ENCODE measurements at places on chromosomes 1 and 21. TPM values are rescaled to one million over a fixed set of nuclear protein-coding genes. Genes with fewer than 3 reads are reported as not detected.
A peak's percentile ranks its signal among the peaks of the same experiment; 100 is the strongest.

- H3K27me3 ChIP-seq, result no peaks in the 10 kb centered on the region
- H3K4me1 ChIP-seq, result no peaks in the 10 kb centered on the region
These were observed 425.3 kb downstream of the NPHP4 start for GRCh38 chr1:5566924-5567323.

GRCh38 chr1:88302843-88303486, 381.1 kb upstream of the PKN2 start:
- no peak overlapping the region for H3K27ac ChIP-seq
- H3K36me3 ChIP-seq, result no peaks in the 10 kb centered on the region
- no peaks in the 10 kb centered on the region for H3K4me1 ChIP-seq
- DNase-seq, result no peak
- no peak overlapping the region for H3K4me3 ChIP-seq
- no peaks in the 10 kb centered on the region for H3K27me3 ChIP-seq

Gene ZC3H12A
- total RNA-seq, result 5.8 TPM

GRCh38 chr21:35963920-35964451, 96.3 kb downstream of the SETD4 start:
- H3K36me3 ChIP-seq, result no peaks in the 10 kb centered on the region
- H3K4me1 ChIP-seq, result no peaks in the 10 kb centered on the region
- DNase-seq, result no peak
- H3K27ac ChIP-seq, result no peak overlapping the region

Gene UMODL1
- total RNA-seq, result not detected

- H3K4me1 ChIP-seq, result peaks cover 14% of the 10 kb centered on the region
- H3K36me3 ChIP-seq, result no peaks in the 10 kb centered on the region
- H3K27me3 ChIP-seq, result no peaks in the 10 kb centered on the region
- DNase-seq, result no peak
- H3K27ac ChIP-seq, result no peak overlapping the region
These were observed 168.7 kb downstream of the RUNX1 start for GRCh38 chr21:34880401-34880800.

Gene PALMD
- 35.3 TPM for total RNA-seq

- no peak overlapping the region for H3K4me3 ChIP-seq
- H3K27ac ChIP-seq, result peak overlapping the region; percentile 54
- no peaks in the 10 kb centered on the region for H3K36me3 ChIP-seq
- peak; percentile 68 for DNase-seq
These were observed 8.2 kb downstream of the UQCRHL start for GRCh38 chr1:15799004-15799867.

Gene MFAP2
- total RNA-seq, result 4.5 TPM

DNA sequence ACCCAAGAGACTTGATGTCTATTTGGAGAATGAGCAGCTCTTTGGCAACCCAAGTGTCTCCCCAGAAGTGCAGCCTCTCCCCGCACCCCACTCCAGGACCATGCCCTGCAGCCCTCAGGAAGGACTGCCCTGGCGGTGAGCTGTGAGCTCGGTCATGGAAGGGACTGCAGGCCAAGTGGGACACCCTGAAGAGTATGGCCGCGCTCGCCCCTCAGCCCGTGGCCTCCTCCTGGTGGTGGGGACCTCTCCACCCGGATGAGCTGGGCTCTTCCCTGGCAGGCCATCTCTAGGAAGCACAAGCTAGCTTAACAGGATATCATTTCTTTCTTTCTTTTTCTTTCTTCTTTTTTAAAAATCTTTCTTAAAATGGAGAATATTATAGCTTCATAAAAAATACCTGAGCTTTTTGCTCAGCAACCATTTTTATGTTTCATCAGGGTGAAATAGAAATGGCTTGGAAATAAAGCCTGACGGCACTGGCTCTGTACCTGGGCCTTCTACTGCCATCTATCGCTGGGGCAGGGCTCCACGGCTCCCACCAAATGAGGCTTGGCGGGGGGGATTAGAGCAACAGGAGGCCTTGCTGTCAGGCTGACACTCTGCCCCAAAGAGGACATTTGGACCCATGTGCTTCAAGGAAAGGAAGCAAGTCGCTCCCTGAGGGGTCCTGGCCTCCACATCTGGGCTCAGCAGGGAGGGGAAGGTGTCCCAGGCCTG, 296.2 kb upstream of the VAMP3 start:
- no peak for DNase-seq
- H3K4me1 ChIP-seq, result no peaks in the 10 kb centered on the region
- no peaks in the 10 kb centered on the region for H3K27me3 ChIP-seq
- H3K27ac ChIP-seq, result no peak overlapping the region

- no peaks in the 10 kb centered on the region for H3K36me3 ChIP-seq
- peak overlapping the region; percentile 75 for H3K4me3 ChIP-seq
- no peaks in the 10 kb centered on the region for H3K27me3 ChIP-seq
- no peak for DNase-seq
These were observed 1.6 kb downstream of the COG2 start for GRCh38 chr1:230643908-230644307.

DNA sequence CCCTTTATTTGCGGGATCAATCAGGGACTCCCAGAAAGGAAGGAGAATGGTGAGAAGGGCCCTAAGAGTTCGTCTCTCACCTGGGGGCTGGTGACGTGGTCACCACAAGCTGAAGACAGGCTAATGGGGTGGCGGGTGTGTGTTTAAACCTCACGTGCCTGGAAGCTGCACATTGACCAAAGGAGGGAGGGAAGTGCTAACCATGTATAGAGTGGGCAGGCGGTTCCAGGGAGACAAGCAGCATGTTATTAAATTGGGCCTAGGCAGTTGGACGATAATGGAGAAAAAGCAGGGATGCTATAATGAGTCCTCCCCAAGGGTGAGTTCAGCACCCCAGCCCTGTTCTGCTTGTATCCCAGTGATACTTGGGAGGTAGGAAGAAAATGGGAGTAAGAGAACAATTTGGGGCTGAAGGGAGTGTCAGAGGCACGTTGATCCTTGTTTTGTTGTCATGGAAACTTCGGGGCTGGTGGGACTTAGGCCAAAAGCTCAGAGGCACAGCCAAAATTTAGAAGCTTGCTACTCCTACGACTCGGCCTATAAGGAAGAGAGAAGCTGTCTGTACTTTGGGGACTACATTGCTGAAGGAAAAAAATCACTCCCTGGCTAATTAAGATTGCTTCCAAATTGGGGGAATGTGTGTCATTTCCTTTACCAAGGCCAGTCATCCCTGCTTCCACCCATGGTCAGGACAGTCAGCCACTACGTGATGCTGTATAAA, 33.2 kb upstream of the EPHA8 start:
- H3K36me3 ChIP-seq, result peaks cover 2% of the 10 kb centered on the region
- H3K27me3 ChIP-seq, result no peaks in the 10 kb centered on the region
- H3K4me1 ChIP-seq, result no peaks in the 10 kb centered on the region
- no peak for DNase-seq

DNA sequence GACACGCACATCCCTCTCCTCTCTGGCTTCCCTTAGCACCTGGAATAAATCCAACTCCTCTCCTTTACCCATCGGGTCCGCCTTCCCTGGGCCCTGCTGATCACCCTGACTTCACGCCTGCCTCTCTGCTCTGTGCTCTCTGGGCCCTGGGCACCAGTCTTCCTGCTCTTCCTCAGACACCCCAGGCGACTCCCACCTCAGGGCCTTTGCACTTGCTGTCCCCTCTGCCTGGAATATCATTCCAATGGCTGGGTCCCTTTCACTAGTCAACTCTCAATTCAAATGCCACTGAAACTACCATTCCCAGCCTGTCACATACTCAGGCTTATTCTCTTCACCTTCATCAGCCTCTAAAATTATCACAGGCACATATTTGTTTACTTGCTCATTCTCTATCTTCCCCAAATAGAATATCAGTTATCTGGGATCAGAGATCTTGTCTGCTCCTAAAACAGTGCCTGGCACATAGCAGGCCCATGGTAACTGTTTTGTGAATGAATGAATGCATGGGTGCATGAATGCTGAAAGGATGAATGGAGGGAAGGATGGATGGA, 27.2 kb upstream of the SELENON start:
- peaks cover 9% of the 10 kb centered on the region for H3K4me1 ChIP-seq
- H3K36me3 ChIP-seq, result no peaks in the 10 kb centered on the region
- no peak for DNase-seq
- no peak overlapping the region for H3K4me3 ChIP-seq

GRCh38 chr21:38042246-38042645, 126.0 kb upstream of the KCNJ6 start:
- H3K4me3 ChIP-seq, result no peak overlapping the region
- DNase-seq, result no peak
- no peaks in the 10 kb centered on the region for H3K36me3 ChIP-seq
- H3K27me3 ChIP-seq, result no peaks in the 10 kb centered on the region
- no peak overlapping the region for H3K27ac ChIP-seq

Gene HAO2
- total RNA-seq, result not detected

DNA sequence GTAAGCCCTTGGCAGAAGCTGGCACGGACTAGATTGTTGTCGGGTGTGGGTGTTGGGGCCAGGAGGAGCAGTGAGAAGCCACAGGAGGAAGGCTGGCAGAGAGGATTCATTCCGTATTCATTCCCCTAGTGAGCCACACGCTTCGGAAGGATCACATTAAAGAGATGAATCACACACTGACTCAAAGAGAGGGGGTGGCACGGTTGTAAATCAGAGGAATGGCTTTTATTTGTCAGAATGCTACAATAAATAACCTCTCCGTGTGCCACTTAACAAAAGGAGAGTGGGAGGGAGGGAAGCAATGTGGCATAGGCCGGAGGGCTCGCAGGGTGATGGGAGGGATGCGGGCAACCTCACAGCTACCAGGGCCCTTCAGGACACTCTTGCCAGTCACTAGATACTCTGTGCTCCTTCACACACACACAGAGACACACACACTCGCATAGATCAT, 135.5 kb downstream of the HIVEP3 start:
- H3K4me1 ChIP-seq, result no peaks in the 10 kb centered on the region
- DNase-seq, result no peak
- no peak overlapping the region for H3K4me3 ChIP-seq

GRCh38 chr1:66253330-66253921, 280.5 kb upstream of the SGIP1 start:
- H3K27me3 ChIP-seq, result no peaks in the 10 kb centered on the region
- no peak for DNase-seq
- no peaks in the 10 kb centered on the region for H3K4me1 ChIP-seq
- no peaks in the 10 kb centered on the region for H3K36me3 ChIP-seq
- no peak overlapping the region for H3K27ac ChIP-seq

GRCh38 chr1:212433577-212434462, 1.1 kb downstream of the NENF start:
- DNase-seq, result peak; percentile 23
- H3K4me1 ChIP-seq, result no peaks in the 10 kb centered on the region
- peak overlapping the region; percentile 88 for H3K27ac ChIP-seq
- no peaks in the 10 kb centered on the region for H3K36me3 ChIP-seq

- H3K27ac ChIP-seq, result no peak overlapping the region
These were observed 46.2 kb downstream of the USP25 start for GRCh38 chr21:15775981-15776380.

GRCh38 chr1:242187171-242187570, 188.3 kb upstream of the MAP1LC3C start:
- H3K27me3 ChIP-seq, result no peaks in the 10 kb centered on the region
- no peak overlapping the region for H3K27ac ChIP-seq
- H3K4me1 ChIP-seq, result no peaks in the 10 kb centered on the region
- no peak for DNase-seq
- H3K36me3 ChIP-seq, result no peaks in the 10 kb centered on the region

Gene GBP2
- 219 TPM for total RNA-seq

Gene FOXD2
- 0.33 TPM for total RNA-seq

Gene PDPN
- total RNA-seq, result 18.1 TPM

Gene TRIM17
- 7.3 TPM for total RNA-seq

Gene NBL1
- 111 TPM for total RNA-seq

Gene WRAP73
- 19.3 TPM for total RNA-seq

DNA sequence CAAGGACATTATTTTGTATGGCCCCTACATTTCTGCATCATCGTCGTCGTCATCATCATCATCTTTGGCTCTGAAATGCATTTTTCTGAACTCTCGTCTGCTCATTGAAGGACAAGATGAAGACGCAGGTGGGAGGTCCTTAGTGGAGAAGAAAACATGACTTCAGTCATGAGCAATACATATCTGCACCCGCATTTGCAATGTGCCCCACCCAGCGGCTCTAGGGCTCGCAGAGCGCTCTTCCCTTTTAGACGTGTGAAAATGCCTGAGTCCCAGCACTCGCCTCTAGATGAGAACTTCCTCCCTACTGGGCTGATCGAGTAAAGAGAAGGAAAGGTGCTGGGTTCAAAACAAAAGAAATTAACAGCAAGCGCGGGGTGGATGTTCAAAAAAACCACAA, 10.1 kb downstream of the C1orf174 start:
- H3K27ac ChIP-seq, result no peak overlapping the region
- H3K36me3 ChIP-seq, result no peaks in the 10 kb centered on the region
- no peaks in the 10 kb centered on the region for H3K4me1 ChIP-seq
- H3K4me3 ChIP-seq, result no peak overlapping the region
- H3K27me3 ChIP-seq, result no peaks in the 10 kb centered on the region
- no peak for DNase-seq

GRCh38 chr1:223873044-223873443, 27.3 kb upstream of the TP53BP2 start:
- no peak overlapping the region for H3K27ac ChIP-seq
- H3K4me3 ChIP-seq, result no peak overlapping the region
- DNase-seq, result no peak
- no peaks in the 10 kb centered on the region for H3K27me3 ChIP-seq
- no peaks in the 10 kb centered on the region for H3K36me3 ChIP-seq

- no peak for DNase-seq
- no peak overlapping the region for H3K4me3 ChIP-seq
- H3K27me3 ChIP-seq, result no peaks in the 10 kb centered on the region
- no peak overlapping the region for H3K27ac ChIP-seq
These were observed 10.7 kb downstream of the DUSP23 start for GRCh38 chr1:159791461-159791860.

Gene CD48
- 12.3 TPM for total RNA-seq

Gene ZNF648
- 3.3 TPM for total RNA-seq

Gene CCDC17
- total RNA-seq, result 5.7 TPM

GRCh38 chr1:41363591-41364320, 2.5 kb downstream of the FOXO6 start:
- H3K36me3 ChIP-seq, result no peaks in the 10 kb centered on the region
- H3K4me1 ChIP-seq, result peaks cover 12% of the 10 kb centered on the region
- peaks cover 5% of the 10 kb centered on the region for H3K27me3 ChIP-seq
- H3K4me3 ChIP-seq, result no peak overlapping the region
- H3K27ac ChIP-seq, result peak overlapping the region; percentile 92
- DNase-seq, result no peak

Gene TMEM61
- 8.3 TPM for total RNA-seq
